ENCODE measurements at places on chromosomes 2 and 18.

GRCh38 chr2:72917877-72918553, 696 bp downstream of the EMX1 start:
- peaks cover 8% of the 10 kb centered on the region for H3K4me1 ChIP-seq
- H3K4me3 ChIP-seq: peak overlapping the region; percentile 31
- H3K27me3 ChIP-seq: peaks cover 81% of the 10 kb centered on the region
- no peak overlapping the region for H3K27ac ChIP-seq
- no peaks in the 10 kb centered on the region for H3K36me3 ChIP-seq
- DNase-seq: no peak

- no peak overlapping the region for H3K27ac ChIP-seq
- no peaks in the 10 kb centered on the region for H3K4me1 ChIP-seq
- no peaks in the 10 kb centered on the region for H3K36me3 ChIP-seq
These were observed 554.4 kb downstream of the FBXO15 start for GRCh38 chr18:73593207-73593606.

DNA sequence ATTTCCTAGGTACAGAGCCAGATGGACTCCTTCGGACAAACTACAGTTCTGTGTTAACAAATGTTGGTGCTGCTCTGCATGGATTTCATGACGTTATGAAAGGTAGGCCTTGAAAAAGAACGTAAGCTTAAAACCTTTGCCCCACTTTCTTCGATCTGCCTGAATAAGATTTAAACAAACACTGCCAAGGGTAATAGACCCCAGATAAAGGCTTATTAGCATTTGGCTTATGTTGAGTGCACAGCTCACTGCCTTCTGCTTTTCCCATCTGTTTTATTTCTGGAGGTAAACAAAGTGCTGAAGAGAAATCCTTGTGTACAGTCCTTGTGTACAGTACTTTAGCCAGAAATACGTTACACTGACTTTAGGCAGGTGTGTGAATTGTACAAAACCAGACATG, 50.0 kb upstream of the STON1 start:
- H3K4me3 ChIP-seq: no peak overlapping the region
- H3K36me3 ChIP-seq: peaks cover 2% of the 10 kb centered on the region
- no peaks in the 10 kb centered on the region for H3K4me1 ChIP-seq
- no peak for DNase-seq
- H3K27ac ChIP-seq: no peak overlapping the region

DNA sequence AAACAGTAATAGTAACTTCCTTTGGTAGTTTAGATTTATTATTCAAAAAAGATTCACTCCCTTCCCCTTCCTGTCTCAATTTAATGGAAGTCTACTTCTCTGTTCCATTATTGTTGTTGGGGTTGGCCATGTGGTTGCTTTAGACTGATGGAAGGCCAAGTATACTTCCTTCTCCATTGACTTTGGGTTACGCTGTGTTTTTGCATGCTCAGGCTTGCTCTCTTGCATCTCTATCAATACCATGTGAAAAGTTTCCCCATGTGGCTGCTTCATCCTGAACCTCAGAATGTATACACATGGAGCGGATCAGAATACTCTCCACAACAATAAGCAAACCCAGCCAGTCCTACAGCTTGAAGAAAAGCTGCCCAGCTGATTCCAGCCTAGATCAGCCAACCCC, 20.3 kb downstream of the CFAP210 start:
- no peak for DNase-seq
- H3K4me3 ChIP-seq: no peak overlapping the region
- no peaks in the 10 kb centered on the region for H3K4me1 ChIP-seq

DNA sequence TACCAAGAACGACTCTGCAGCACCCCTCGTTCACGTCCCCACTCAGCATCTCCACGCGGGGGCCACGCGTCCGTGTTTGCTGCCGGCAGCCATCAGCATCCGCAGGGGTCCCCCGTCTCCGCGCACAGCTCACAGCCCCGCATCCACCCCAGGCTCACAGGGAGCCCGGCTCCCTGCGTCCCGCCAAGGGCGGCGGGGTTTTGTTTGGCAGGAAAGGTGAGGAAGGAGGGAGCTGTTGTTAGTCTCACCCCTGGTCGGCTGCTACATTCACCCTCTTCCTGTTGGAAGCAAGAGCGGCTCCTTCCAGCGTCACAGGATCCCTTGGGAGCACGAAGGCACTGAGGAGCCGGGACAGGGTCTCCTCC, 131.0 kb upstream of the CTDP1 start:
- no peaks in the 10 kb centered on the region for H3K27me3 ChIP-seq
- H3K4me1 ChIP-seq: no peaks in the 10 kb centered on the region
- no peak for DNase-seq
- no peaks in the 10 kb centered on the region for H3K36me3 ChIP-seq

- H3K4me1 ChIP-seq: no peaks in the 10 kb centered on the region
- no peak for DNase-seq
- no peak overlapping the region for H3K4me3 ChIP-seq
- no peak overlapping the region for H3K27ac ChIP-seq
These were observed 304.8 kb downstream of the RND3 start for GRCh38 chr2:150182566-150183235.

DNA sequence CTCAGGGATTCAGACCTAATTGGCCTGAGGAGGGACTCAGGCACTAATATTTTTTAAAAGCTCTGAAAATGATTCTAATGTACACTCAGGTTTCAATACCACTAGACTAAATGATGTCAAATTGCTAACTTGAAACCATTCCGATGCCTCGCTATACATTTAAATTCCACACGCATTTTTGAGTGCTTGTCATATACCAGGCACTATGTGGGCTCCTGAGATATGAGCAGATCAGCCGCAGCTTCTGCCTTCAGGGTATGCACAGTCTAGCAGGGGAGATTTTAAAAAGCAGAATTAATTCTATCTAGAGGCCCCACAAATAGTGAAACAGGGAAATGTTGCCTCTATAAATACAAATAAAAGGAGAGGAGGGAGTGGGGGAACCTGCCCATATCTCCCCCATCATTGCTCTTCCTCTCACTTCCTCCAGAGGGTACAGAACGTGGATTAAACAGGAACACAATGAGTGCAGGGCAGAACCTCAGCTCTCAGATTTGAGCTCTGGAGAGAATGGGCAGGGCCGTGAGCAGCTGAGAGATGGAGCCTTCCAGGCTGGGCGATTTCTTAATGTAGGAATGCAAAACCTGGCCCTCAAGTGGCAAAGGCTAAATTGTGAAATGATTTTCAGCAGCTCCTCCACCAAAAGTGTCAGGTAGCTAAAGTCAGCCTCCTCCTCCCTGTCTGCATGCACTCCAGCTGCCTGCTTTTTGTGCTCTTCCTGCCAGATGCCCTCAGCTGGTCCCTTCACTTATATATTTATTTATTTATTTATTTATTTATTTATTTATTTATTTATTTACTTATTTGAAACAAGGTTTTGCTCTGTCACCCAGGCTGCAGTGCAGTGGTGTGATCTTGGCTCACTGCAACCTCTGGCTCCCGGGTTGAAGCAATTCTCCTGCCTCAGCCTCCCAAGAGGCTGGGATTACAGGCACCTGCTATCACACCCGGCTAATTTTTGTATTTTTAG, 24.6 kb upstream of the LBH start:
- DNase-seq: no peak
- H3K4me3 ChIP-seq: no peak overlapping the region
- no peaks in the 10 kb centered on the region for H3K36me3 ChIP-seq
- no peaks in the 10 kb centered on the region for H3K4me1 ChIP-seq

All from iPS DF 6.9 (cell line).